ENCODE measurements at places on chromosomes 13 and 19.
A peak's percentile ranks its signal among the peaks of the same experiment; 100 is the strongest.

GRCh38 chr13:110027470-110028240, 241.3 kb upstream of the IRS2 start:
- no peak for DNase-seq

DNA sequence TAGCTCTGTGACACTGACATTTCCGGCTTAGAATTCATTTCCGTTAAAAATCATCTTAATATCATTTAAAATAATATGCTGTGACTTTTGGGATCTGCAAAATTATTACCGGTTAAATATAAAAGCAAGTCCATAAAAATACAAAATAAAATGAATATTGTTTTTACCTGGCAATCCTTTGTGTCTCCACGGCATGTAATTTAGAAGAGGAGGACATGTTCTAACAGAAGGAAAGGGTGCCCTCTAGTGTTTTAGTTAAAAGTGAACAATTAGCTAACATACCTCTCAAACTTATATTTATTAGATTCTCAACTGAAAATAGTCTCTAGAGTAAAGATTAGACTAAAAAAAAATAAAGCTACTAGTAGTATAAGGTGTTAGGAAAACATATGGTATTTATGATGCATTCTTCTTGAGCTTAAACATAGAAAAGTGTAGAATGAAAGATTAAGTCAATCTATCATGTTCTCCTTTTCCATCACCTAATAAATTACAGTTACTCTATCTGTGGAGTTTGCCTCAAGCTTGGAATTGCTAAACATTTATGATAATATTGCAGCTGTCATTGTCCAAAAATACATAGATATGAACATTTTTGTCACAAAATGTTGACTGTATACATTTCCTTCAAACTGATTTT, 676.7 kb upstream of the SPRY2 start:
- DNase-seq = peak; percentile 62

DNA sequence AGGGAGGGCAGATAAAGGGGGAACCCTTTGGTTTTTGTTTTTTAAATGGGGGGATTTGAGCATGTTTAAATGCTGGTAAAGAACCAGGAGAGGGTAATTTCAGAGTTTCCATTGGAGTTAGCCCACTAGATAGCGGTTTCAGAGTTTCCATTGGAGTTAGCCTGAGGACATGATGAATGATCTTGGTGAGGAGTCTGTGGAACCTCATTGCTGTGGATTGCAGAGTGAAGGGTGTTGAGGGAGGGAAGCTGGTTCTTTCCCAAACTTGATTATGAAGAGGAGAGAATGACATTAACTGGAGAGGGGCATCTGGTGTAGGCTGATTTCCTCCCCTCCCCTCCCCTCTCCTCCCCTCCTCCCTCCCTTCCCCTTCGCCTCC, 5.0 kb downstream of the WASF3 start:
- DNase-seq = no peak

DNA sequence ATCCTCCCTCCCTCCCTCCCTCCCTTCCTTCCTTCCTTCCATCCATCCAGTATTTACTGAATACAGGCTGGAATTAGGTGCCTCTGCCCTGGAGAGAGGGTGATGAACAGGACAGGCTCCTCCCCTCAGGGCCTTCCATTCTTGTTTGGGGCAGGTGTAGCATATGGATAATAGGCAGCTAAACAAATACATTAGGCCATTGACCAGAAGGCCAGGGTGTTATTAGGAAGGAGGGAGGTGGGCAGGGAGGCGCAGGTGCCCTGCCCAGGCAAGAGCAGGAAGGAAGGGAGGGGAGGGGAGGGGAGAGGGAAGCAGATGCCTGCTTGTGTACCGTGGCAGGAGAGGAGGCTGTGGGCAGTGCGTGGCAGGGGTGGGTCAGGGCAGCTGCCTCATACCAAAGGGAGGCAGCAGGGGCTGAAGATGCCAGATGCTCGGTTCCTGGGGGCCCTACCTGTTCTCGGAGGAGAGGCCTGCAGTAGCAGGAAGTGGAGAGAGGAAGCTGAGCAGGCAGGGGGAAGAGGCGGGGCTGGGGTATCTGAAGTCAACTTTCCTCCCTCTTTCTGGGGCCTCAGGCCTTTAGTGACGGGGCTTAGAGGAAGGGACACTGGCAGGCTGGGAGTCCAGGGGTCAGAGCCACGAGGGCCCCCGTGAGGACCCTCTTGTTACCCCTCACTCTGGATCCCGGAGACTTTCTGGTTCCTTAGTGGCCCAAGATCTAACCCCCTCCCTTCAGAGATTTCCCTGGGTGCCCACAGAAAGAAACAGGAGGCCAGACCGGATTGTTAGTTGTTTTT, at the start of gene RINL:
Gene RINL (minus strand): TSS at position 495 of the 794 bp plus-strand sequence. CDS start 1,533 bp downstream, outside the sequence.
- DNase-seq = no peak

DNA sequence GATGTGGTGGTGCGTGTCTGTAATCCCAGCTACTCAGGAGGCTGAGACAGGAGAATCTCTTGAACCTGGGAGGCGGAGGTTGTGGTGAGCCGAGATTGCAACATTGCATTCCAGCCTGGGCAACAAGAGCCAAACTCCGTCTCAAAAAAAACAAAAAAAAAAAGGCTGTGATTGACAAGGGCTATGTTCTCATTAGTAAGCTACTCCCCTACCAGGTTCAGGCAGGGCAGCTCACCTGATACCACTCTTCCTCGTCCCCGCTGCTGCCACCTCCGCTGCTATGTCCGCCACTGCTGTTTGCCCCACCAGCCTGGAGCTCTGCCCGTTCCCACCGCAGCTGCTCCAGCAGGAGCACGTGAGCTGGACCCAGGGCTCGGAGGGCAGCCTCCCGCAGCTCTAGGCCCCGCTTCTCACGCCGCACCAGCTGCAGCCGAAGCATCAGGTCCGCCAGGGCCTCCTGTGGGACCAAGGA, 9.4 kb downstream of the USHBP1 start:
- peak; percentile 71 for DNase-seq

GRCh38 chr19:35269438-35270117, 816 bp downstream of the USF2 start:
- DNase-seq = peak; percentile 65

DNA sequence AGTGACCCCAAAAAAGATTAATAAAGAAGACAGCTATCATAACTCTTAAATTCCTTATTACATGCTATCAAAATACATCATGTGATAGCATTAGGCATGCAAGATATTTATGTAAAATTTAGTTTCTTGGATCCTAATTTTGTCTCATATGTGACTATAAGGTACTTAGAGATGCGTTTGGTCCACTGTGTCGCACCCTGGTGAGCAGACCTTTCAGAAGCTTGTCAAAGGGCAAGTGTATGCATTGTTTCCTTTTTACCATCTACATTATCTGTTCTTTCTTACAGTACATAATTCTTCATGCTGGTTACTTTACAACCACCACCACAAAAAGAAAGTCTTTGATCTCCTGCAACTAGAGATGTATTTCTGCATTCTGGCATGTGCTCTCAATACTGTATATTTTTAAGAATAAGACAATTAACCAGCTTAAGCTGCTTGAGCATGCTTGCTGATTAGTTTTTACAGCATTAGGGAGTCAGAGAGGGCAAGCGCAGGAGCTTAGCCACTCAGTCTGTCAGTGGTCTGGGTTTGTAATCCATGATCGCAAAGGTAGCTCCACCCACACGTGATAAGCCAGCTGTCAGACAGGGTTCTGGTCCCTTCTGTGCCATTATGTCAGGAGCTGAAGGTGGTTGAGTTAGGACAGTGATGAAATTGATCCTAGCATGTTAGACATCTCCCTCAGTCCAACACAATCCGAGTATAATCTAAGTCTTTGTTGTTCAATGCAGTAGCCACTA, 500.9 kb downstream of the MYO16 start:
- no peak for DNase-seq

GRCh38 chr19:54287456-54287855, 6.5 kb upstream of the LILRB2 start:
- DNase-seq = no peak

DNA sequence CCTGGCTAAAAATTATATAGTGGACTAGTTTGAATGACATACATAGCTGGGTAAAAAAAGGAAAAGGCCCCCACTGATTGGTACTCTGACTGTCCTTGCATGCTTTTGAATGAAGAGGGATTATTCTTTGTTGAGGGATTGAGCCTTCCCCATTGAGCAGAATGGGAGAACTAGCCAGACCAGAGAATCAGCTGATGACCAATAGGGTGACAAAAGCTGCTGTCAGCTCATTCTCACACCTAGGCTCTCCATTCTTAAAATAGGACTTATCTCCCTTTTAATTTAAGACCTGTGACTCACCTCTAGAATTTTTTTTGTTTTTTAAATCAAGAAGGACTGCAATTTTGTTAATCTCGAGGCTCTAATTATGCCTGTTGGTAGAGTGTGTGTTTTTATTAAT, 79.3 kb downstream of the CRYL1 start:
- DNase-seq = no peak

- DNase-seq = peak; percentile 44
Observed at GRCh38 chr19:36140304-36141038, 605 bp downstream of the CAPNS1 start.

GRCh38 chr19:45691516-45692186, at the start of gene SNRPD2:
Gene SNRPD2 (minus strand): TSS chr19:45691953. CDS start chr19:45691888, 65 bp downstream.
- peak; percentile 87 for DNase-seq

GRCh38 chr19:49890349-49891311, 6.1 kb downstream of the IL4I1 start:
- no peak for DNase-seq

- DNase-seq = no peak
Observed at GRCh38 chr19:8475005-8475404, 27.4 kb downstream of the PRAM1 start.

- DNase-seq = no peak
Observed at GRCh38 chr13:88919970-88920628, 1248.9 kb downstream of the SLITRK5 start.
